Hematopoietic multipotent progenitor cell treated with erythropoietin and hydrocortisone succinate and interleukin-3 and kit ligand, for 8 days (in vitro differentiated cells): ENCODE measurements at places on chromosomes 5 and 9.
A peak's percentile ranks its signal among the peaks of the same experiment; 100 is the strongest.

DNA sequence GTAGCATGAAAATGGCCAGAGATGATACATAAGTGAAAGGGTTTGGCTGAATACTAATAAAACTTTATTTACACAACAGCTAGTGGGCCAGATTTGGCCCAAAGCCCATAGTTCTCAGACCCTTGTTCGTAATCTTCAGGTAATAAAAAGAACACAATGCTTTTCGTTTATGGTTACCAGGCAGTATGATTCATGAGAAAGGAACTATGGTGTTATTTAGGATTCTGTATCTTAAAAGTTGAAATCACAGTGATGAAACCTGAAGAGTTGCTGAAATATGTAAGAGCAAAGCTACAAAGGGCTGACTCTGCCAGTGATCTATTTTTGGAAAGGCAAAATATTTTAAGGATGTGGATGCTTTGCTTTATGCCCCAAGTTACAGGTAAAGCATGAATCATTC is 192.7 kb downstream of the SMC2 start:
- no peak for DNase-seq

GRCh38 chr5:104088876-104089778 is 526.5 kb upstream of the NUDT12 start:
- no peak for DNase-seq

GRCh38 chr5:159262472-159262858 is 625 bp upstream of the UBLCP1 start:
- DNase-seq = peak; percentile 29

GRCh38 chr5:115480271-115480670 is 64.3 kb downstream of the FEM1C start:
- DNase-seq = no peak

DNA sequence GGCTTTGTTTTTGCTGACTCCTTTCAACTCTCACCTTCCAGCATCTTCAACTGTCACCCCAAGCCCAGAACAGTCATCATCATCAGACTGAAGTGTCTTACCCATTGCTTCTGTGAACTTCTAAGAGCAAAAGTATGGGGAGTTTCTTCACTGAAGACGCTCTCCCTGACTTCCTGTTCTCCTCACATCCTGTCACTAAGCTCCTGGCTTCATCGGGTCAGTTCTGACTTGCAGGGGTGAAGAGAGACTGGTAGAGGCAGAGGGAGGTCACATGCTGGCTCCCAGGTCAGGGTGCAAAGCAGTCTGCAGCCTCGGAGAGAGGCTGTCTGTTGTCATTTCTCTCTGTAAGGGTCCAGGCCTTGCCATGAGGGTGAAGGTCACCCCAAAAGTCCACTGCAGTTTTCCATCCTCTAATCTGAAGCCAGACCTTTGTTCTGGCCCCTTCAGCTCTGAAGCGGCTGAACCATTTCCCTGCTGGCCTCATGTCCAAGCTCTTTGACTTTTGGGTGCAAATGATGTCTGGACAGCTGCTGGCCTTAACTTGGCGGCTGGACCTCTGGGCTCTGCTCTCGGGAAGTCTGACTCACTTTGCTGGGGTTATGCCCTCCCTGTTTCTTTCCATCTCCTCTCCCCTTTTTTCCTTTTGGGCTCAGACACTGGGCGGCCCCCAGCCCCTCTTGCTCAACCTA is 305.0 kb downstream of the RAB3C start:
- DNase-seq = no peak

GRCh38 chr9:15305470-15305869 is 1.5 kb downstream of the TTC39B start:
- no peak for DNase-seq

DNA sequence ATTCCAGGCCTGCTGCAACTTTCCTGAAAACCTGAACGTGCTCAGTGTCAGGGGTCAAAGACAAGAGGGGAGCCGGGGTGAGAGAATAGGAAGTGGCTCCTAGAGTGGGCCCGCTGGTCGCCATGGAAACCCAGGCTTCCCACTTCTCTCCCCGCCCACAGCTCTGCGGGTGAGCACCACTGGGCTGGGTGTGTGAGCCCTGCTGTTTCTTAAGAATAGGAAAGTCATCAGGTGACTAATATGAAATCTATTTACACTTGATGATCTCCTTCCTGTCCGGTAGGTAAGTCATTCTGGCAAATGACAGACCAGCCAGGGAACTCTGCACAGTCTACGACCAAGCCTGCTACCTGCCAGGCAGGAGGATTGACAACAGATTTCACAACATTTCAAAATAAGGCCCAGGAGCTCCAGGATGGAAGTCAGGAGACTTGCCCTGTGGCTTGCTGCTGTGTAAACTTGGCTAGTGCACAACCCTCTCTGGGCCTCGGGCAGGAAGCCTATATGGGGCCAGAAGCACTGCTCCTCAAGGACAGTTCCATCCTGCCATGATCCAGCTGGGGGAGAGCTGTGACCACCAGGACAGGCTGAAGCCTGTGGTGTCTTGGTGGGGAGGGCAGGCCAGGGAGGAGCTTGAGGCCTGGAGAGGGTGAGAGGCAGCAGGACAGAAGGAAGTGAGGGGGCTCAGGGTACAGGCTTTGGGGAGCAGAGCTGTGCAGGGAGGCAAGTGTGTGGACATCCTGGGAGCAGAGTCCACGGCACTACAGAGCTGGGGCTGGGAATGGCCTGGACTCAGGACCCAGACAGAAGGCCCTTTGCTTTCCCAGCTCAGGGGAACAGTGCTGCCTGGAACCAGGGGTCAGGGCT is 60.6 kb downstream of the SHB start:
- DNase-seq = peak; percentile 32

GRCh38 chr9:21833090-21833801 is 30.8 kb downstream of the MTAP start:
- no peak for DNase-seq

GRCh38 chr9:18891946-18892670 is 140.9 kb downstream of the SAXO1 start:
- no peak for DNase-seq

- no peak for DNase-seq
Measured at GRCh38 chr5:71830681-71831539, 111.8 kb downstream of the CARTPT start.
